Psoas muscle (tissue), 8 donors: ENCODE measurements at places on chromosomes 4 and X. TPM values are rescaled to one million over a fixed set of nuclear protein-coding genes. Genes with fewer than 3 reads are reported as not detected.

Gene FAM53A
- 0.76 TPM for polyA plus RNA-seq

Gene ARHGAP36
- polyA plus RNA-seq: 0.08 TPM

Gene GYG2
- polyA plus RNA-seq: 0.42 TPM

Gene SYN1
- 0.80 TPM for polyA plus RNA-seq

Gene PCYT1B
- 0.01 TPM for polyA plus RNA-seq
